ENCODE measurements at places on chromosomes 16 and 17.
A peak's percentile ranks its signal among the peaks of the same experiment; 100 is the strongest.

- no peak for DNase-seq
Observed at GRCh38 chr17:48693178-48693577, 29.1 kb downstream of the PRAC1 start.

GRCh38 chr17:65194670-65195334 lies 57.6 kb downstream of the RGS9 start:
- no peak for DNase-seq

DNA sequence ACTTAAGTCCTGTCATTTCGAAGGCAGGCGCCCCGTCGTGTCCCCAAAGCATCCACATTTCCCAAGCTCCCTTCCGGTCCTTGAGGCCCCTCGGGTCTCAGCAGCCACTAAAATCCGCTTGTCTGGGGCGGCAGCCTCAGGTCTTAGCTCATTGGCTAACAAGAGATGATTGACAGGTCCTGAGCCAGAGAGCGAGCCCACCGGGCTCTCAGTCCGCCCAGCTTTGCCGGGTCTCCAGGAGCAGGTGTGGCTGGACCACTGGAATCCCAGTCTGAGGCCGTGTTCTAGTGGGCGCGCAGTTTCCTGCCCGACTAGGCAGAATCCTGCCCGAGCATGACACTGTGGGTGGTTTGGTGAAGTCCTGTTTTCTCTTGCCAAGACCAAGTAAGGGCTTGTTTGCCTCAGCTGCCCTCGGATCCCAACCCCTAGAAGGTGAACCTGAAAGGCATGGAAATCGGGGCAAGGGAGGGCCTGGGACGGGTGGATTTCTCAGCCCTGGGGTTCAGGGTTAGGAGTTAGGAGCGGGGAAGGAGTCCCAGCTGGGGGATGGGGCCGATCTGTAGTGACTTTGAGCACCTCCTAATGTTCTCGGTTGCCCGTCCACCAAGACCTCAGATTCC lies 42.8 kb downstream of the MRC2 start:
- no peak for DNase-seq

- DNase-seq, result peak; percentile 64
Observed at GRCh38 chr17:45230787-45231480, 9.2 kb downstream of the FMNL1 start.

GRCh38 chr17:63426041-63426916 lies 19.8 kb downstream of the CYB561 start:
- no peak for DNase-seq

DNA sequence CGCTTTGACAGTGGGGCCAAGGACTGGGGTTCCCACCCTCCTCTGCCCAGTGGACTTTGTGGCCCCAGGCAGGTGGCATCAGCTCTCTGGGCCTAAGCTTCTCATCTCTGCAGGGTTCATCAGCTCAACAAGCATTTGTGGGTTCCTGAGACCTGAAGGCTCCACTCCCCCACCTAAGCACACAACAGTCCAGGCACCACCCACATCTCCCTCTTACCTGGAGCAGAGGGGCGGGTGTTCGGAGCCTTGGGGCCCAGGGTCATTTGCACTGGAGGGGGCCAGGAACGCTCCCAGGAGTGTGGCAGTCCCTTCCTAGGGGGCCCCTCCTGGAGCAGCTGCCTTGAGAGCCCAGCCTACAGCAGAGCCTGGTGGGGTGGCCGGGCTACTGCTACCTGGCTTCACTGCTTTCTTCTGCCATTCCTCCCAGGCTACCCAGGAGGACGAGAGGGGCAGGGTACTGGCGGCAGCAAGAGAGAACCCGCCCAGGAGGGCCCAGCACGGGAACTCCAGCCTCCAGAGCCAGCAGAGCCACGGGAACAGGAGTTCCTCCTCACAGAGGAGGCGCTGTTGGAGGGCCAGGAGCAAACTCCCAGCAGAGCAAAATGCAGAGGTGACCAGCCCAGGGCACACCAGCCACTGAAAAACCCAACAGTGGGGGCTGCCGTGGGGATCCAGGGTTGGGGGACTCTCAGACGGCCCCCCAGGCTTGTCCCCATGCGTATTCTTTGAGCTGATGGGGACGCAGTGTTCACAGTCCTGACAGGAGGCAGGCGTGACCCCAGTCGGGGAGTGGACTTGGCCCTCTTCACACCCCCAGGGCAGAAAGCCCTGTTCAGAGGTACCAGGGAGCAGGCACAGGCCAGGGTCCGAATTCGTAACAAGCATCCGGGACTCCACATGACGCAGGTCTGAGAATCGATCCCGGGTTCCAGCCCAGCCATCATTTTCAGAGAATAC lies 35.1 kb upstream of the SLC38A10 start:
- peak; percentile 30 for DNase-seq

- DNase-seq, result peak; percentile 80
Observed at GRCh38 chr17:72682605-72683004, 409.9 kb downstream of the SLC39A11 start.

GRCh38 chr16:49485663-49486062 lies 112.1 kb downstream of the C16orf78 start:
- no peak for DNase-seq

GRCh38 chr17:28319598-28319935 lies 567 bp downstream of the TMEM97 start:
- DNase-seq, result no peak

DNA sequence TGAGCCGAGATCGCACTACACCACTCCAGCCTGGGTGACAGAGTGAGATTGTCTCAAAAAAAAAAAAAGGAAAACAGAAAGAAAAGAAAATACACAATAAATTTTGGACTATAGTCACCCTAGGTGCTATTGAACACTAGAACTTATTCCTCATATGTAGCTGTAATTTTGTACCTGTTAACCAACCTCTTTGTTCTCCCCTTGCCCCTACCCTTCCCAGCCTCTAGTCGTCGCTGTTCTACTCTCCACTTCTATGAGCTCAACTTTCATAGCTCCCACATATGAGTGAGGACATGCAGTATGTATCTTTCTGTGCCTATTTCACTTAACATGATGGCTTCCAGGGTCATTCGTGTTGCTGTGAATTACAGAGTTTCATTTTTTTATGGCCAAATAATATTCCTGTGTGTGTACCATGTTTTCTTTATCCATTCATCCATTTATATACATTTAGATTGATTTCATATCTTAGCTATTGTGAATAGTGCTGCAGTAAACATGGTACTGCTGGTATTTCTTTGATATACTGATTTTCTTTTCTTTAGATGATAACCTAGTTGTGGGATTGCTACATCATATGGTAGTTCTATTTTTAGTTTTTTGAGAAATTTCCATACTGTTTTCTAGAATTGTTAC lies 28.3 kb downstream of the VPS35L start:
- DNase-seq, result peak; percentile 61

GRCh38 chr17:71713846-71714245 lies 407.0 kb upstream of the SOX9 start:
- DNase-seq, result no peak

DNA sequence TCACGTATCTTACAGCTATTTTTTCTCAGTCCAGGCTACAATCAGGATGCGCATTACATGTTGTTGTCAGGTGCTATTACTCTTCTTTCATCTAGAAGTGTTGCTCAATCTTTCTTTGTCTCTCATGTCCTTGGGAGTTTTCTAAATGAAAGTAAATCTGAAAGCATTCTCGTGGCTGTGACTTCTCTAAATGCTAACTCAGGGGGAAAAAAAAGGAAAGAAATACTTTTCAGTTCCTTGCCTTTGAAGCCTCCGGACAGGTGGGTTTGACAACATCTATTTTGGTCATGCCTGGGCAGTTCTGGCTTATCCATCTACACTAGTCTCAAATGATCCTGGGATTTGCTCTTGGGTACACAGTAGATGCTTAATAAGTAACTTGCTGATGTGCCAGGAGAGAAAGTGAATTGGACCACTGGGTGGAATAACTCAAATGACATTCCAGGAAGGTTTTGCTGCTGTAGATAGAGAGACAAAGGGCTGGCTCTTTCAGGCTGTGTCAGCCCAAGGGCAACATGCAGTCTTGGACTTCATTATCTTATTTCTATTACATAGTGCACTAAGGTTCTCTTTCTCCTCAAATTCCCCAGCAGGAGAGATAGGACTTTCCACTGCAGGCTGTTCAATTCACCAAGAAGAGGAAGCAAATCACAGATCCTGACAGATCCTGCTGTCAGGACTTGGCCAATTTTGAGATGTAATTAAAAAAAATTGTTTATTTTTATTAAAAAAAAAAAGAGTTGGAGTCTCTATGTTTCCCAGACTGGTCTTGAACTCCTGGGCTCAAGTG lies 63.6 kb upstream of the NFAT5 start:
- DNase-seq, result no peak

- no peak for DNase-seq
Observed at GRCh38 chr17:78766743-78767294, 15.3 kb downstream of the CYTH1 start.

DNA sequence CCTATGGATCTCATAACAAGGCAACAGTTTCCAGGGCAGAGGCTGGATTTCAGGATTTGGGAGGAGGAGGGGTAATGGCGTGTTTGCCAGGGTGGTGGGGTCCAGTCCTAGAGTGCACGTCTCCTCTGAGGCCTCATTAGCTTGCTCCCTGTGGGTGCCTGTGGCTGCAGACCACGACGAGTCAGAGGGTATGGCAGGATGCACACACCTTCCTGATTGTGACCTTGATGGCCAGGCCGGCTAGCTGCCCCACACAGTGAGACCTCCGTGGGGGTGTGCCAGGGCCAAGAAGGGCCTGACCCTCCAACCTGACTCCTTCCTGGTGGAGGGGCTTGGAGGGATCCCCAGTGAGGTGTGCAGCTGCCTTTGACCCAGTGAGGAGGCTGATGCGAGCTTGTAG lies 4.0 kb upstream of the SMTNL2 start:
- DNase-seq, result no peak

DNA sequence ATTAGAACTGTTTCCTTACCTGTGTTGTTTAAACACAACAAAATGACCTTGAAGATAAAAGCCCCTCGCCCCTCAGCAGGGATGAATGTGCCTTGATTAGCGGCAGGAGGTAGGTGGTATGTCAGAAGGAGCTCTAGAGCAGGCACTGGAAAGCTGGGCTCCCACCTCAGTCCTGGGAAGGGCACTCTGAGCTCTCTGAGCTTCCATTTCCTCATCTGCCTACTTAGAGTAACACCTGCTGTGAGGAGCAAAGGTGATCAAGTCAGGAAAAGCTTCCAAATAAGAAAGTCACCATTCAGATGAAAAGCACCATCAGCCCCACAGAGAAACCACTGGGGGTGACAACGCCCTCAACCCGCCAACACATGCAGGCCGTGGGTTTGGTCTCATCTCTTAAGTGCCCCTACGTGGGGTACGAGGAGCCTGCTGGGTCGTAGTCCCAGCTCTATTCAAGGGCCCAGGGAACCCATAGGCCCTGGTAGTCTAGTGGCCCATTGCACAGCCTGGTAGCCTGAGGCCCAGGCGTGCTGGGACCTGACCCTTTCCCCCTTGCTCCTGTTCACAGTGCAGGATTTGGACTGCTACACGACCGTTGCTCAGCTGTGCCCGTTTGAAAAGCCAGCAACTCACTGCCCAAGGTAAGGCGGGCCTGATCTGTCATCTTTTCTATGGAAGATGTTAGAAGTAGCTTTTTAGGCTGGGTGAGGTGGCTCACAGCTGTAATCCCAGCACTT lies 57.3 kb downstream of the CRISPLD2 start:
- DNase-seq, result no peak

GRCh38 chr16:9670033-9670432 lies 512.2 kb downstream of the GRIN2A start:
- no peak for DNase-seq

DNA sequence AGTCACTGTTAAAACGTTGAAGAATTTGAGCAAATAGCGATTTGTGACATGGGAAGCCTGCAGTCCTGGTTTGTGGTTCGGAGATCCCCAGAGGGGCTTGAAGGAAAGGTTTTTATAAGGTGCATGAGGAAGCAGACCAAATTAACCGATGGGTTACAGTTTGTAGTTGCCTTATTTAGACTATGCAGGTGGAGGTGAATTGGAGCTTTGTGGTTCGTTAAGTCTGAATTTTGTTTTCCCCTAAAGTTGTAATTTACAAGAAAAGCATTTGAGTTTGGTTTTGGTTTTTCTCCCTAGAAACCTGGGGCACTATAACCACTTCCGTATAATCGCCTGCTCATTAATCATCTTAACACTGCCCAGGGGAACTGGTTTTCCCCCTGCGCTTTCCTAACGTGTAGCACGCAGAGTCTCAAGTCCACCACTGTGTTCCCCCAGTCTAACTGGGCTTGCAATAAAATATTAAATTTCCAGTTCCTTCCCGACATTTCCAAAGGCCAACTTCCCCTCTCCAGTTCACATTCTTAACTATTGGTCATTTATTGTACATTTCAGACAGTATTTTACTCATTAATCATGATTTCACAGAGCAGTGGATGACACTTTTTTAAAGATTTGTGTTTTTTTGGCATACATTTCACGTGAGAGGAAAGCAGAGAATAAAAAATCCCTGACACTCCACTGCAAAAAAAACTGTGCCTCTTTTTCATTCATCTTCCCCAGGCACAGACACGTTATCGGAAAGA lies 932 bp downstream of the ZNF267 start:
- DNase-seq, result peak; percentile 72

DNA sequence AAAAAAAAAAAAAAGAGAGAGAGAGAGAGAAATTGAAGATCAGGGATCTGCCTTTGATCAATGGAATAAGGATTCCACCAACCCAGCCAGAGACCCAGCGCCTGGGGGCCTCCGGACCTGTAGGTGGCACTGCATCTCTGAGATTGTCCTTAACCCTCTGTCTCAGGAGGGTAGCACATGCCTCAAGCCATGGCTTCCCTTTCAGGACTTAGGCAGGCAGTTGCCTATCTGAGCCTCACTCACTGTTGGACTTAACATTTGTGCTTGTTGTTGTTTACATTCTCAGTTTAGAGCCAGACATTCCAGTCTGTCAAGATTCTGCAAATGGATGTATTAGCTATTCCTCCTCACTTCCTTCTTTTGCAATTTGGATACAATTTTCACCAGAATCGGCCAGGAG lies 5.1 kb upstream of the SCNN1B start:
- peak; percentile 18 for DNase-seq

GRCh38 chr17:43443381-43443780 lies 40.4 kb upstream of the DHX8 start:
- DNase-seq, result no peak

GRCh38 chr17:57517273-57517631 lies 227.8 kb downstream of the CCDC182 start:
- DNase-seq, result no peak

- DNase-seq, result peak; percentile 1
Observed at GRCh38 chr16:78209951-78210661, 110.7 kb downstream of the WWOX start.

GRCh38 chr16:3698941-3699340 lies 18.4 kb downstream of the TRAP1 start:
- no peak for DNase-seq

GRCh38 chr17:17782523-17783115 lies 54.2 kb downstream of the SREBF1 start:
- DNase-seq, result peak; percentile 26

DNA sequence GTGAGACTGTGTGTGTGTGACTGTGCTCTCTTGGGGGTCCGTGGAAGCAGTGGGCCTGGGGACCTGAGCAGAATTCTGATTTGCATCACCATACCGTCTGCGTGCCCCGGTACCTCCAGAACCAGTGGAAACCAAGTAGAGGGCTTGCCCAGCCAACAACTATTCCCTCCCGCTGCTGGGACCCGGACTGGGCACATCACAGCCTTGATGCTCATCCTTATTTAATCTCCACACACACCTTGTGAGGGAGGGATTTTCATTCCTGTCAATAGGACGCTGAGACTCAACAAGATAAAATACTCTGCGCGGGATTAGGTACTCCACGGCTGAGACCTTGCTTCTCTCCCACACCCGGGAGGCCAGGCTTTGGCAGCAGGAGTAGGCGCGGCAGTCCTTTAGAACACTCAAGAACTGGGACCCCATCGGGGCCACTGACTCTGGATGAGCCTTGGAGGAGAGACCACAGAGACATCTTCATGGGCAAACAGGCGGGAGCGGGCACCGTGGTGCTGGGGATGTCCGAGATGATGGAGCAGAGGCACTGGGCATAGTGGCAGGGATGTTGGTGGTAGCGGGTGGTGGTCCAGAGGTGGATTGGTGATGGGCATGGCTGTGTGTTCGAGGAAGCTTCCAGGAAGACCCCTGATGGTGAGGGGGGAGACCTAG lies 208.0 kb downstream of the NTN1 start:
- no peak for DNase-seq

Measured in ELR (cell line).